ENCODE measurements at places on chromosomes 5 and 9. TPM values are rescaled to one million over a fixed set of nuclear protein-coding genes. Genes with fewer than 3 reads are reported as not detected.

DNA sequence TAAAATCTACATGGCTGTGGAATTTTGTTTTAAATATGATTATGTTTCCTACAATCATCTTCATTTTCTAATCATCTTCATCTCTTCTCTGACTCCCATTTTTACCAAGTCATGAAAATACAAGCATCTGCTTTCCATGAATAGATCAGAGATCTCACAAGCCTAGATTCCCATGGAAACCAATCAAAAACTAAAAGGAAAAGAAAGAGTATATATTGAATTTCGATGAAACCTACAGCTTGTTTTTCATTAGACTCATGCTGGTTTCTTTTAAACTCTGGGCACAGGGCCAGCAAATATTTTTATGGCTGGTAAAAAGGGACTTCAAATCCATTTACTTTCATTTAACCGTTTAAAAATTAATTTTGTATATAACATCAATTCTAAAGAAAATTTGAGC is 51.2 kb downstream of the INVS start:
- DNase-seq: no peak

GRCh38 chr9:130239741-130240241 is 25.8 kb upstream of the HMCN2 start:
- DNase-seq: no peak

The ASS1 gene
- 9.1 TPM for total RNA-seq

The OR1J2 gene
- total RNA-seq: not detected

The ECSCR gene
- total RNA-seq: 8.7 TPM

The NFIL3 gene
- 5.1 TPM for total RNA-seq

- no peak for DNase-seq
These were observed 354.8 kb downstream of the TMEM232 start for GRCh38 chr5:110371725-110372041.

GRCh38 chr9:93501406-93501805 is 48.0 kb upstream of the FAM120AOS start:
- DNase-seq: peak; percentile 22

DNA sequence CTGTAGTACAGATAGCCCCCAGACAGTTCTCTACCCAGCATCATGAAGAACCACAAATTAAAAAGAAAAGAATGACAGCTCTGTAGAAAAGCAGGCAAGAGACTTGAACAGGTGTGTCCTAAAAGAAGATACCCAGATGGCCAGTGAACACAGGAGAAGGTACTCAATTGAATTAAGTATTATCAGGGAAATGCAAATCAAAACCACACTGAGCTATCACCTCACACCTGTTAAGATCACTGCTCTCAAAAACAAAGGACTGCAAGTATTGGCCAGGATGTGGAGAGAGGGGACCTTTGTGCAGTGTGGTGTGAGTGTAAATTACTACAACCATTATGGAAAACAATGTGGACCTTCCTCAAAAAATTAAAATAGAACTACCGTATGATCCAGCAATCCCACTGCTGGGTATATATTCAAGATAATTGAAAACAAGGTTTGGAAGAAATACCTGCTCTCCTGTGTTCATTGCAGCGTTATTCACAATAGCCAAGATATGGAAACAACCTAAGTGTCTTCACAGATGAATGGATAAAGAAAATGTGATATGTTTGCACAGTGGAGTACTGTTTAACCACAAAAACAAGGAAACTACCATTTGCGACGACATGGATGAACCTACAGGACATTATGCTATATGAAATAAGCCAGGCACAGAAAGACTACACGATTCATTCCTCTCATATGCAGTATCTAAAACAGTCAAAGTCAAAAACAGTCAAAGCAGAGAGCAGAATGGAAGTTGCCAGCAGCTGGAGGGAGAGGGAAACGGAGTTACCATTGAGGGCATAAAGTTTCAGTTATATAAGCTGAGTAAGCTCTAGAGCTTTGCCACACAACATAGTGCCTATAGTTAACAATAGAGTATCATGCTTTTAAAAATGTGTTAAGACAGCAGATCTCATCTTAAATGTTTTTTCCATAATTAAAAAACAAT is 102.6 kb downstream of the WNK2 start:
- DNase-seq: no peak

- DNase-seq: no peak
These were observed 246.2 kb downstream of the MAN2A1 start for GRCh38 chr5:109935833-109936490.

GRCh38 chr5:138553437-138554095 is 10.5 kb upstream of the ETF1 start:
- no peak for DNase-seq

DNA sequence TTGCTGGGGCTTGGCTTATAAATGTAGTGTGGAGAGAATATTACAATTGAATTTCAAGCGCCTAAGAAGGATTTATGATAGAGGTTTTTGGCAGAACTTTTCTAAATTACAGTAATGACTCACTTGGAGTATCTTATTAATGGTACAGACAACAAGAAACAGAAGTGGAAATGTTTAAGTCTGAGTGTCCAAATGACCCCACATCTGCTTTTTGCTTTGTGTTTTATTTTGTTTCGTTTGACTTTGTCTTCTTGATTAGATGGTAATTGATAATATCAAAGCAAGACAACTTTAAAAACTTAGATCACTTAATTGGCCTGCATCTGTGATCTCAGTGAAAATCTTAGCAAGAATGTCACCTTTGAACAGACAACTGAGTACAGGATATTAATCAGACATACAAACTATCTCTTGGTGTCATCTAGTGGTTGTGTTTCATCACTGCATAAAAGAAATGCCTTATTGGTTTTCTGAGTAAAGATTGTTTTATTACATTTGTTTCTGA is 577.4 kb downstream of the ISL1 start:
- DNase-seq: no peak

The RGS7BP gene
- 0.14 TPM for total RNA-seq

The ADRB2 gene
- 2.2 TPM for total RNA-seq

The TLX3 gene
- total RNA-seq: not detected

DNA sequence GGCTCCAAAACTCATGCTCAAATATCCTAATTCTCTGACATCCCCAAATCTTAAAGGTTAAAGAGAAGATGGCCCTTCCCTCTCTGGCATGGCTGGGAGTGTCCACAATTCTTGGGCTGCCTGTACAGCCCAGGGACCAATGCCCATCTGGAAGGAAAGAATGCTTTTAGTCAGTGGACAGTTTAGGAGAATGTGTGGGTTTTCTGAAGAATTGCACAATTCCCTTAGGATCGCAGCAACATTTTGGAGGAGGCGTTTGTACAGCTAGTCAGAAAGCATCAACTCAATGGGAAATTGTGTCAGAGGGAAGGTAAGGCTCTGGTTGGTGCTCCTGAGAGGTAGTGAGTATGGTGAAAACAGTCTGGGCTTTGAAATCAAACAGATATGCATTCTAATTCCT is 15.0 kb downstream of the FAM193B start:
- no peak for DNase-seq

The DMRT2 gene
- total RNA-seq: 19.0 TPM

DNA sequence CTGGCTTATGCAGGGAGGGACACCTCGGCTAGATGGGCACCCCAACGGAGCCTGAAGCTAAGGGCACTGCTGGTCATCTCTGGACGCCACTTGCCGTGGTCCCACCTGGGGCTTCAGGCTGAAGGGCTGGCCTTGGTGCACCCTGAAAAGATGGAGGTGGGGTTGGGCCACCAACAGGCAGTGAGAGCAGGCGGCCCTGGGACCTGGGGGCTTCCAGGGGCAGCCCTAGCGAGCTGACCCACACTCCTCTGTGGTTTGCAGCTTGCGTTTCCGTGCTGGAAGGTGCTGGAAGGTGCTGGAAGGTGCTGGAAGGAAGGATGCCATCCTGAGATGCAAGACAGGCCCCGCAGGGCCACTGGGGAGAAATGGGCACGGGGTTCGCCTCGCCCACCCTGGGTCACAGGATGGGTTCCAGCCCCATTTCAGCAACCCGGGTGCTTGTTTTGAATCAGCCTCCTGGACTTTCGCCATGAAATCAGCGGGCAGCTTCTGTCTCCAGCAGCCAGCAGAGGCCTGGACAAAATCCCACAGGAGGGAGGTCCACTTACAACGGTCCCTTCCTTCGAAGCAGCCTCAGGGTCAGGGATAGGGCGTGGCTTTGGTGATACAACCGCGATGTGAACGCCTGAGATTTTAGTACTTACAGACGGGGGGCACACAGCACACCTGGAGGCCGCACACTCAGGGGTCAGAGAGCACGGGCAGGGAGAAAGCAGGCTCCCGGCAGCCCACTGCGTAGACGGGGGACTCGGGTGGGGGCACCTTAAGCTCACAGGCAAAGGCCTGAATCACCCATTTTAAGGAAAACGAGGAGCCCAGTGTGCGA is 303.1 kb upstream of the IRX4 start:
- no peak for DNase-seq

- DNase-seq: no peak
These were observed 674.4 kb downstream of the PRR16 start for GRCh38 chr5:121138495-121138907.

GRCh38 chr5:10268100-10268499 is 18.0 kb downstream of the CCT5 start:
- no peak for DNase-seq

GRCh38 chr9:6630502-6631206 is 14.9 kb downstream of the GLDC start:
- no peak for DNase-seq

The MAPK9 gene
- total RNA-seq: 20.3 TPM

- no peak for DNase-seq
These were observed 516.5 kb downstream of the ACTL7B start for GRCh38 chr9:108339251-108339650.

The SAPCD2 gene
- 6.3 TPM for total RNA-seq

- peak; percentile 5 for DNase-seq
These were observed at the start of gene DPYSL3 for GRCh38 chr5:147509710-147510651. TSS of gene DPYSL3 (minus strand) at chr5:147510068. CDS start at chr5:147509858, 210 bp downstream.

DNA sequence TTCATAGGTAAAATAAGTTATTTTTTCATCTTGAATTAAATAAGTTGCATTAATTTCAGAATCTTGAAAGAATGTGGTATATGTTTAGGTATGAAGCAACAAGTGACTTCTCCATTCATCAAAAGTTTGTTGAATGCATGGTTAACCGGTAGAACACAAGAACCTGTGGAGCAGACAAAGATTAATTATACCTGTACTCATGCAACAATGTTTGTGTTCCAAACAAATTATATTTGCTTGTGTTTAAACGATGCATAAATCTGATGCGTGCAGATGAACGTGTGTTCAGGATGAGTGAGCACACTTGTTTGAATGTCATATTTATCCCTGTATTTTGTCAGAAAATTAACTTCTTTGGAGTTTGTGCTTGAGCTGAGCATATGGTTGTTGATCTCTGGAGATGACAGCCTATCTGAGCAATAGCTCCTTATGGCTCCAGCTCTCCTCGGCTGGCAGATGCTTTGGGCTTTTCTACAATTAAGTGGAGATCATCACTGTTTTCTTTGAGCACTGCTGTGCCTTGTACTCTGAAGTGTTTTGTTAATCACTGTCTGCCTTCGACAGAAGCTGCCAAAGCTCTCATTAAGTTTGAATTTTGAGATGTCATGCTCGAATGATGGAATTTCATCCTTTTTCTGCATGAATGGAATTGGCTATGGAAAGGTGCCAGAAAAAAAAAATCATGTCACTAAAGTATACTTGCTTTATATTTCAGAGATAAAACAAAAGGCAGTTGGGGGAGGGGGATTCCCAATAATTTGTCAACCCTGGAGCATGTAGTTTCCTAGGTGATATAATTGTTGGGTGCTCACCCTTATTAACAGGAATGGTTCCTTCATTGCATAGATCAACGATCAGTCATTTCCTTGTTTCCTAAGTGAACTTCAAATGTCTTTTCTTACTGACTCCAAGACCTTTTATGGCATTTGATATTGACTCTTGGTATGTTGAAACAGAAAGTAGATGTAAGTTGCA is 502.5 kb upstream of the ARRDC3 start:
- no peak for DNase-seq

Measured in thymus (tissue), 14 donors.